ENCODE measurements at places on chromosomes 4 and X. TPM values are rescaled to one million over a fixed set of nuclear protein-coding genes. Genes with fewer than 3 reads are reported as not detected.

Gene TRIM60
- total RNA-seq: not detected

Gene SOX3
- total RNA-seq: not detected

Gene SHROOM2
- not detected for total RNA-seq

GRCh38 chrX:83934220-83934619 is 73.3 kb downstream of the CYLC1 start:
- no peaks in the 10 kb centered on the region for H3K4me1 ChIP-seq
- H3K27me3 ChIP-seq: no peaks in the 10 kb centered on the region
- no peak overlapping the region for H3K4me3 ChIP-seq
- no peak for ATAC-seq
- H3K36me3 ChIP-seq: no peaks in the 10 kb centered on the region
